Esophagus muscularis mucosa (tissue), 4 donors: ENCODE measurements at places on chromosomes 2 and 18. TPM values are rescaled to one million over a fixed set of nuclear protein-coding genes. Genes with fewer than 3 reads are reported as not detected.
A peak's percentile ranks its signal among the peaks of the same experiment; 100 is the strongest.

- no peak for DNase-seq
These were observed 483.8 kb downstream of the TDRD15 start for GRCh38 chr2:21607572-21607971.

GRCh38 chr2:201701646-201702045 is 3.2 kb upstream of the MPP4 start:
- DNase-seq = no peak

ABCB11 gene
- total RNA-seq = 0.06 TPM

DNA sequence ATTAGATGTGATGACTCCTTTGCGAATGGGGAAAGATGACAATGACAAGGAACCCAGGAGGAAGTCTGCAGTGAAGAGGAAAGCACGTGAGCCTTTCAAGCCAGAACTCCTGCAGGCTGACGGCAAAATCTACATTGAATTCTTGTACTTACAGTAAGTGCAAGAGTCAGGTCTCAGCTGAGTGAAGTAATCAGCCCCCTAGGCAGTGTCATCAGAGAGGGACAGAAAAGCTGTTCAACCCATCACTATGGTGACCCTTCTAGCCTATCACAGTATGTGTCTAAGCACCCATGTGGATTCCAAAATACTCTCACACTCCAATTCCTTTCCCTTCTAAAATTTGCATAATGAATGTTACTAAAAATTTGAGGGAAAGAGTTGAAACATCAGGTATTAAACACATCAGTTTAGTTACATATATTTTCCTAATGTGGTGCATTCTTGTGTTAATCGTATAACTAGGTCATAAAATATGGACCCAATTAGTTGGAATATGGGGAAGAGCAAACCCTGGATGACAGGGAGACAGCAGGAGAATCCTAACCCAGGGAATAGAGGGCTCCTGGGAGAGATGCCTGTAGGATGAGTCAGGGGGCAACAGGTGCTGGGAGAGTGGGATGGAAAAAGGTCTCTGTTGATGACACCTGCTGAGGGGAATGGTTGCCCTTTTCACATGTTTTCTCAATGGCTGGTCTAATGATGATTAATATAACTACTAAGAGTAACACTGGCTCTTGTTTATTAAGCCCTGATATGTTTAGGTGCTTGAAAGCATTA is 39.5 kb downstream of the VWC2L start:
- DNase-seq = no peak

DNA sequence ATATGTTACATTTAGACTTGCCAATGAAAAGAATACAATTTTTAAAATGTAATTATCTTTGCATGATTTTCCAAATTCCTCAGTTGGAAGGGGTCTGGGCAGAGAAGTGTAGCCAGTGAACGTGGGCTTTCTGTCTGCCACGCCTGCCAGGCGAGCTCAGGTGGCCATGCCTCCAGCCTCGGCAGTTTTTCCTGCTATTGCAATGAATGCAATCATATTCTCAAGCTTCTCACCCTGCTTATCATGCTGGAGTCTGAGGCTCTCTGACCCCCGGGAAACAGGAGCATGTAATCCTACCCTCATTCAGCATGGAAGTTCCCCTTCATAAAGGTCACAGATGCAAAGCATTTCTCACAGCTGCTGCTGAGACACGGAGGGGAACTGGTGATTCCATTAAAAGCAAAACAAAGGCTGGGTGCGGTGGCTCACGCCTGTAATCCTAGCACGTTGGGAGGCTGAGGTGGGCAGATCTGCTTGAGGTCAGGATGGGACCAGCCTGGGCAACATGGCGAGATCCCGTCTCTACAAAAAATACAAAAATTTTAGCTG is 154.8 kb downstream of the MBP start:
- no peak for DNase-seq

NPPC gene
- total RNA-seq = 0.66 TPM

DNA sequence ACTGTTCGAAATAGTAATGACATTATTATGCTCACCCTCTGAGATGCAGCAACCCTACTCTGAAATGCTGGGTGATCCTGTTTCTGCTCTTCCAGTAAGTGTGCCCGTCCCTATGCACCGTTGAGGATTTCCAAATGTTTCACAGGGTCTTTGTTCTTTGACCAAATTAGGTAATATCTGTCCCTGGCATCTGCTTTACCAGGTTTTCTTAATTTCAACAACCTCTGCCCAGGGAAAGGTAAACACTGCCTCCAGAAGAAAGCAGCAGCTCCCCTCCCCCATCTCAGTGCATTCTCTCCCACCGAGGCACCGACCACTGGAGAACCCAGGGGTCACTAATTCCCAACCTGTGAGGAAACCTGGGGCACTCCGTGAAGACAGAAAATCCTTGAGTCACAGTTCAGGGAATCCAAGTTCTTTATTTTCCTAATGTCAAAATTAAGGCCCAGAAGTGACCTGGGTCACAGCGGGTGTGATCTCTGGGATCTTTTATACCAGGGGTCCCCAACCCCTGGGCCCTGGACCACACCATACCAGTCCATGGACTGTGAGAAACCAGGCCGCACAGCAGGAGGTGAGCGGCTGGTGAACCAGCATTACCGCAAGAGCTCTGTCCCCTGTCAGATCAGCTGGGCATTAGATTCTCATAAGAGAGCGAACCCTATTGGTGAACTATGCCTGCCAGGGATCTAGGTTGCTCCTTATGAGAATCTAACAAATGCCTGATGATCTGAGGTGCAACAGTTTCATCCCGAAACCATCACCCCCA is 1.2 kb upstream of the GRB14 start:
- no peak for DNase-seq

DNA sequence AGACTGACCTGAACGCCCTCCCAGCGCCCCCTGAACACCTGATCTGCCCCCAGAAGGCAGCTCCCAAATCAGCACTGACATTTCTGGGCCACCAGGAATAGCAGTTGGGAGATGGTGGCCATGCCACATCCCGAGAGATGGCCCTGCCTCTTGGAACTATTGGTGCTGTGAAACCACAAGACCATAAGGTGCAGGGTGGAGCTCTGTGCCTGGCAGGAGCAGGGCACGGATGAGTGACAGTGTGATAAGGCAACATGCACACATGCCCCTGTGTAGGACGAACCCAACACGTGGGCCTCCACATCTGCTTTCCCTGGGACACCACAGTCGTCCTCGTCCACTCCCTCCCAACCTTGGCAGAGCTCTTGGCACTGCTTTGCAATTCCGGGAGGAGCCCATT is 26.9 kb downstream of the ANO7 start:
- no peak for DNase-seq

GRCh38 chr2:677959-678550 is 849 bp upstream of the TMEM18 start:
- DNase-seq = no peak

DNA sequence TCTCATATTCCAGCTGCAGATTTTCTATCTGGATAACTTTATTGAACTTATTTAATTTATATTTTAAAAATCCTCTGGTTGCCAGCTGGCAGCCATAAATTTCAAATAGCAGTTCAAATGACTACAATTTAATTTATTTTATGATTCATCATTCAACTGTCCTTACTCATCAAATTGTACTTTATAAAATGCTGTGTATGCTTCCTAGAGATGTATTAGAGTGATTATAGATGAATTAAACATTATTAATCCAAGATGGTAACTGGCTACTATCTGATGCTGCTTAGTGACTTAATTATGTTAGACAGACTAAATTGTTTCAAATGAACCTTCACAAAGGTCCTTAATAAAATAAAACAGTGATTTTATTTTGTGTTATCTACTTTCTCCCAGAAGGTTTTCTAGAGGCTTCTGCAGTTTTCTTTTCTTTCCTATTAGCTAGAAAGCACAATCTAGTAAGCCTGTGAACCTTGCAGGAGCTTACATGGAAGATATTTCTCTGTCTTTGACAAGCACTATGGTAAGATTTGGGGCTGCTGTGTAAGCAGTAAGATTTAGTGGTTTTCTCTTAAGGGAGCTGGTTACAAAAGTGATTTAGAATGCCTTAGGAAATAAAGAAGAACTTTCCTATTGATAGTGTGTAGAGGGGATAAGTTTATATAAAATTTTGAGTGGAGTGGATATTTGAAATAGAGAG is 322.3 kb downstream of the FSIP2 start:
- DNase-seq = no peak

IL1R1 gene
- 157 TPM for total RNA-seq

GNLY gene
- 2.9 TPM for total RNA-seq

APOB gene
- total RNA-seq = 0.83 TPM

DNA sequence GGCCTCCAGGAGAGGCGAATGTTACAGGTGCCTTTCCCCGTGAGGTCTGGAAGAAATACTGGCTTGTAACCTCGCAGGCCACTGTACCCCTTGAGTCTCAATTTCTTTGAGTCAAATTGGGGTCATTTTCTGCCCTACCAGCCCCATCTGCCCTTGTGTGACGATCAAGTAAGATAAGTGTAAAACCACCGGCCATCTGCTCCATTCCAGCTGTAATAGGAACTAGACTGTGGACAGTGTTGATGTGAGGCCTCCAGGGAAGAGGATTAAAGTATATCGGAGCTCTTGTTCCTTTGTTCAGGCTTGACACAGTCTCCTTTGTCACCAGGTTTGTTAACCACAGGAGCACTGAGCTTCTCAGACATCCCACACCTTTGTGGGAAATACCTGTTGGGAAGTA is 65.6 kb downstream of the MRPS9 start:
- no peak for DNase-seq

PLCL1 gene
- 79.3 TPM for total RNA-seq

DNA sequence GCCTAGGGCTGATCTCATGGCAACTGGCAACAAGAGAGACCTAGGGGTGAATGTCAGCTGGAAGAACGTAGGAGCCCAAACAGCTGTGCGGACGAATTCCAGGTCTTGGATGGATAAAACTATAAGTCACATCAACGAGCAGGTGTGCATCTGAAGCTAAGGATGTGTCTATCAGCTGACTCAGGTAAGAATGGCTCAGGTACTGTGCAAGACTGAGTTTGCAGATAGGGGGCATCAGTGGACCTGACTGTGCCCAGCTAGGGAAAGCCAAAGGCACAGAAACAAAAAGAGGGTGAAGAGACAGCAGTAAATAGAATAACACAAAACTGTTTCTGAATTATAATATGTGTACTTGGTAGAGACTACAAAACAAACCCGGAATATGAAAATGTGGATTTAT is 357.3 kb downstream of the ZEB2 start:
- DNase-seq = no peak

- peak; percentile 68 for DNase-seq
These were observed 95.7 kb upstream of the HS6ST1 start for GRCh38 chr2:128414351-128414750.

- no peak for DNase-seq
These were observed 15.9 kb upstream of the SERPINB11 start for GRCh38 chr18:63686871-63687270.

GRCh38 chr2:170965446-170966225 is 36.6 kb downstream of the GORASP2 start:
- DNase-seq = no peak

ITGA4 gene
- 4.6 TPM for total RNA-seq

DNA sequence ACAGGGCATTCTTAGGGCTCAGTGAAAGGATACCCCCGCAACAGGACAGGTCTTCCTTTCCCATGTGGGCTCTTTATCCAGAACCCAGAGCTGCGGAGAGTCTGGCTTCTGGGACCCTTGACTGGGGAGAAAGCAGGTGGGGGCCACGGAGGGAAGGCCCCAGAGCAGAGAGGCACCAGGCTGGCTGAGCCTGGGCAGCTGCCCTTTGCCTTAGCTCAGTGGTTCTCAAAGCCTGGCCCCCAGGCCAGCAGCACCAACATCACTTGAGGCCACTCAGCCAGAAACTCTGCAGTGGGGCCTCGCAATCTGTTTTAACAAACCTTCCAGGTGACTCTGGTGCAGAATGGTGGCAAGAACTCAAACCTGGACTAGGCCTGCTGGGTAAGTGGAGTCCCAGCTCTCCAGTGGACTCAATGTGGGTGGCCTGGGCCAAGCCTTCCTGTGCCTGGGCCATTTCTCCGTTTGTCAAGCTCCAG is 1.6 kb upstream of the TMEM37 start:
- no peak for DNase-seq

CNGA3 gene
- total RNA-seq = 2.5 TPM

GPR55 gene
- 0.29 TPM for total RNA-seq

LYPD6 gene
- 1.0 TPM for total RNA-seq

CLEC4F gene
- total RNA-seq = 0.13 TPM

LINC00305 gene
- total RNA-seq = not detected

DNA sequence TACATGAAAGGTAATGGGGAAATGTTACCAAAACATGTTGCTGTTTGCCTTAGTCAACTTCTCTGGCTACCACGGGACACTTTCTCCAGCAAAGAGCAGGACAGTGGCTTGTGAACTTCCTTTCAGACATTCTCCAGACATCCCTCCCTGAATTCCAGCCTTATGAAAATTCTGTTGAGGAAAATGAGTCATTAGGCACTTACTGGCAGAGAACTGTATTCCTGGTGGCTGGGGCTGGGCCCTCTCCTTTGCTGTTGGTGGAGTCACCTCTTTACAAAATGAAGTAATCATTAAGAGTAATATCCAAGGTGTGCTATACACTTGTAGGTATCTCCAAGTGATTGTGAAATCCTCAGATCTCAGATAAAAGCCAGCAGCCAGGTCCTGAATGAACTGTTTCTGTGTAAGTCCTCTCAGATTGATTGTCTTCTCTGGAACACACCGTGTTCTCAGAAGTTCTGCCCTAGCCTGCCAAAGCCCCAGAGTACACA is 1.3 kb upstream of the FAP start:
- DNase-seq = no peak

- DNase-seq = no peak
These were observed 950.6 kb downstream of the DCDC2C start for GRCh38 chr2:4653991-4654390.

C2orf66 gene
- not detected for total RNA-seq

- no peak for DNase-seq
These were observed 173.8 kb downstream of the SLC4A10 start for GRCh38 chr2:161798027-161798426.

WDR54 gene
- 7.6 TPM for total RNA-seq

C18orf54 gene
- total RNA-seq = 0.84 TPM

RUFY4 gene
- not detected for total RNA-seq
